ENCODE measurements at places on chromosomes 1 and 21. TPM values are rescaled to one million over a fixed set of nuclear protein-coding genes. Genes with fewer than 3 reads are reported as not detected.

DNA sequence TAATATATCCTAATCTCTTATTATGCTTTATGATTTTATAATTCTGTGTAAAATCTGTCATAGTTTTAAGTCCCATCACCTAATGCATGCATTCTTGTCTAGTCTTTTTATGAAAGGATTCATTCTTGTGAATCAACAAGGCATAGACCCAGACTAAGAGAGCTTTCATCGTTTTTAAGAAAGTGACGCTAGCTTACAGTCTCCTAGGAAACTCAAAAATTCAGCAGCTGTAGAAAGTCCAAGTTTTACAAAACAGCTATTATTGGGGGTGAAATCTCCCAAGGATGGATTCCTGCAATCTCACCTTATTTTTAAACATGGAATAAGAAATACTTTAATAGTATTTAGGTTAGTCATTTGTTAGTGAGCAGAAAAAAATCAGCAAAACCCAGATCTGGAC, 104.7 kb downstream of the NCAM2 start:
- H3K36me3 ChIP-seq, result no peaks in the 10 kb centered on the region
- H3K4me3 ChIP-seq, result no peak overlapping the region
- H3K4me1 ChIP-seq, result no peaks in the 10 kb centered on the region
- no peaks in the 10 kb centered on the region for H3K27me3 ChIP-seq
- no peak overlapping the region for H3K27ac ChIP-seq

DNA sequence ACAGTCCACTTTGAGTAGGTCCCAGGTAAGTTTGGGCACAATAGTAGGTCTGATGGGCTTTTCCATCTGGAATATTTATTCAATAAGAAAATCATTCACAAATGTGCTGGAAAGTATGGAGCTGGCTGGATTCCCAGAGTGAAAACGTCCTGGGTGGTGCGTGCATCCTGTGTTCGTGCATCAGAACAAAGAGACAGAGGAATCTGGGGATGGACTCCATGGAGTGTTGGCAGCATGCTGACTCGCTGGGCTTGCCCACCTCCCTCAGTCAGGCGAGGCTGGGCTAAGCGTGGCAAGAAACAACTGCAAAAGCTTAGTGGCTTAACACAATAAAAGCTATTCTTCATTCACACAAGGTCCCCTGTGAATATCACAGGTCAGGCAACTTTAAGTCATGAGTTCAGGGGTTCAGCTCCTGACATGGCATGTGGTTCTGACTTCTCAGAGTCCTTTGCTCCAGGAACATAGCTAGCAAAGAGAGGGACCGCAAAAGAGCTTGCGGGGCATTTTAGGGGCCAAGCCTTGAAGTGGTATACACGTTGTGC, 151.6 kb upstream of the ZNF644 start:
- peaks cover 1% of the 10 kb centered on the region for H3K4me1 ChIP-seq
- no peak overlapping the region for H3K27ac ChIP-seq
- DNase-seq, result no peak
- no peaks in the 10 kb centered on the region for H3K36me3 ChIP-seq
- H3K4me3 ChIP-seq, result no peak overlapping the region
- H3K27me3 ChIP-seq, result no peaks in the 10 kb centered on the region

DNA sequence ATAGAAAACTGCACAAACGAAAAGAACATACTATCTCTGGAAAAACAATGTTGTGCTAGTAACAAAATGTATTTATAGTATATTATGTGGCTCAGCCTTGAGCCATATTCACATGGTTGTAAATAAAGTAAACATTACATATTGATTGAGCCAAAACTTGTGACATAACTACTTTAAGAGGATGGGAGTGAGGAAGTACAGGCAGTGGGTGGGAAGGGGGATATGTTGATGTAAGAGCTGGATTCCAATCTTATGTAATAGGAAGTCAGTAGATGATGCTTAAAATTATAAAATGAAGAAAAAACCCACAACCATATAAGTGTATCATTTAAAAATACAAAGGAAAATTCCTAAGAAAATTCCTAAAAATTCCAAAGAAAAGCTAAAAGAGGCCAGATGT, 42.7 kb downstream of the RHOU start:
- H3K36me3 ChIP-seq, result no peaks in the 10 kb centered on the region
- no peaks in the 10 kb centered on the region for H3K27me3 ChIP-seq
- no peaks in the 10 kb centered on the region for H3K4me1 ChIP-seq
- no peak overlapping the region for H3K4me3 ChIP-seq

- no peaks in the 10 kb centered on the region for H3K27me3 ChIP-seq
- H3K36me3 ChIP-seq, result no peaks in the 10 kb centered on the region
- no peak overlapping the region for H3K4me3 ChIP-seq
Measured at GRCh38 chr1:231690059-231690458, 63.5 kb downstream of the DISC1 start.

The PPP1R12B gene
- 65.1 TPM for total RNA-seq

DNA sequence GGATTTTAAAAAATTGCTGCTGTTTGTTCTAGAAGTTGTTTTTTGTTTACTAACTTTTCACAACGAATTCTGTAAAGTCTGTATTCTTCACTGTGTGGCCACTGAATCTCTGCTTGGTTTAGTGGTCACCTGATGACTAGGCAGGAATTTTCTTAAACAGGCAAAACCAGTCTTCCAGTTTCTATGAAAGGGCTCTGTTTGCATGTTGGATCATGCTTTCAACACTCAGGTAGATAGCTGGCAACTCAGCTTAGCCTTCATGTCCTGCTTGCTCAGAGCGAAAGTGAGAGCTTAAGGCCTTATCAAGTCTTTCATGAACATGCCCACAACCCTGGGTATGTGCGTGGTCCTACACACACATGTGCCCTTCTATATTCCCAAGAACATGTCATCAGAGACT, 52.4 kb upstream of the CCDC190 start:
- H3K27me3 ChIP-seq, result no peaks in the 10 kb centered on the region
- no peaks in the 10 kb centered on the region for H3K36me3 ChIP-seq
- H3K27ac ChIP-seq, result no peak overlapping the region
- no peak overlapping the region for H3K4me3 ChIP-seq

- no peaks in the 10 kb centered on the region for H3K36me3 ChIP-seq
- DNase-seq, result no peak
- H3K4me3 ChIP-seq, result no peak overlapping the region
Measured at GRCh38 chr1:232579958-232580941, 49.7 kb downstream of the SIPA1L2 start.

- no peak overlapping the region for H3K4me3 ChIP-seq
- DNase-seq, result no peak
- H3K4me1 ChIP-seq, result no peaks in the 10 kb centered on the region
- no peaks in the 10 kb centered on the region for H3K27me3 ChIP-seq
- no peak overlapping the region for H3K27ac ChIP-seq
Measured at GRCh38 chr21:40923407-40923806, 76.4 kb upstream of the DSCAM start.

The RPS6KA1 gene
- 3.2 TPM for total RNA-seq

DNA sequence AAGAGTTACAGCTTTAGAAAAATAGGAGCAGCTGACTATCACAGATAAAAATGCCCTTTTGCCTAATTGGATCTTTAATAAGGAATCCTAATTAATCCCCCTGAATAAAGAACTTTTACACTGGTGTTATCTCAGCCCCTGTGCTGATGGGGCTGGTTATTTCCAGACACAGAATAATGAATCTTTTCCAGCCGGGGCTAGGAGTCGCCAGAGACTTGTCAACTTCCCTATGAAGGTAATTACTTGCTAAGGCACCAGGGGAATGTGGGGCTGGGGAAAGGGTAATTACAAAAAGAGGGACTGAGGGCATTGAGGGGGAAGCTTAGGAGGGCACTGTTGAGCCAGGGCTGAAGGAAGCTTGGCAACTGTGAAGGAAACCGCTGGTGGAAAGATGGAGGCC, 34.5 kb downstream of the HMGB4 start:
- H3K27me3 ChIP-seq, result no peaks in the 10 kb centered on the region
- no peak overlapping the region for H3K4me3 ChIP-seq
- DNase-seq, result no peak
- H3K27ac ChIP-seq, result no peak overlapping the region
- H3K36me3 ChIP-seq, result no peaks in the 10 kb centered on the region

- no peaks in the 10 kb centered on the region for H3K36me3 ChIP-seq
- H3K4me1 ChIP-seq, result no peaks in the 10 kb centered on the region
- DNase-seq, result no peak
- H3K27me3 ChIP-seq, result no peaks in the 10 kb centered on the region
Measured at GRCh38 chr1:105337420-105337819, 1587.7 kb downstream of the AMY1C start.

The BCL10 gene
- total RNA-seq, result 18.9 TPM

GRCh38 chr1:87650306-87650705, 321.6 kb downstream of the LMO4 start:
- H3K27ac ChIP-seq, result no peak overlapping the region
- no peaks in the 10 kb centered on the region for H3K27me3 ChIP-seq
- H3K36me3 ChIP-seq, result no peaks in the 10 kb centered on the region
- no peak overlapping the region for H3K4me3 ChIP-seq

- no peaks in the 10 kb centered on the region for H3K27me3 ChIP-seq
- H3K36me3 ChIP-seq, result no peaks in the 10 kb centered on the region
- no peak overlapping the region for H3K4me3 ChIP-seq
- no peaks in the 10 kb centered on the region for H3K4me1 ChIP-seq
- DNase-seq, result no peak
Measured at GRCh38 chr21:21137986-21138385, 139.8 kb downstream of the NCAM2 start.

DNA sequence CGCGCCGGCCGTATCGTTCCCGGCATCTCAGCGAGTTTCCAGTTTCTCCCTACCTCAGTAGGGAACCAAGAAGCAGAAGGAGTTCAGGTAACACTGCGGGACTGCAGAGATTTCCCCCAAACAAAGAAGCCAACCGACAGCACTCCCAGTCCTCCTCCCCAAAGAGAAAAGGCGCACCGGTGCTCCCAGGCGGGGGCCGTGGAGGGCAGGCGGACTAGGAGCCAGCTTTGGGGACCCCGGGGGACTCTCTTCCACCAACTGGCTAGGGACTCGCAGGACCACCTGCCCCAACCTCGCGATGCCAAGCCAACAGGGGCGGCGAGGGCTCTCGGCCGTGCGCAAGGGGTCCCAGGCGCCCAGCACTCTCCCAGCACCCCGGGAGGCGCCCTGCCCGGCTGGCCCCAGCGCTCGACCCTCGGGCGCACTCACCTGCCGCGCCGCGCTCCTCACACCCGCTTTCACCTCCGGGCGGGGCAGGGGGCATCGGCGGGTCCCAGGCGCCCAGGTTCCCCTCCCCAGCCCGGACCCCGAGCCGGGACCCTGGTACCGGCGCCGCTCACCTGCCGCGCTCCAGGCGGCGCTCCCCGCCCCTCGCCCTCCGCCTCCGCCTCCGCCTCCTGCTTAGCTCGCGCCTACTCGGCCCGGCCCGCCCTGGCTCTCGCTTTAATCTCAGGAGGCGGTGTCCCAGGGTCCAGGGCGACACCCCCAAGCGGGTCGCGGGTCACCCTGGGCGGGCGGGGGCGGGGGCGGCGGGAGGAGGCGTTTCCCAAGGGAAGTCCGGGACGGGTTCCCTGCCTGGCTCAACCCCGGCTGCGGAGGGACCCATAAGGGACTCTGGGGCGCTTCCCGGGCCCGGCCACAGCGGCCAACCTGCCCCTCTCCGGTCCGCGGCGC, at the start of gene TMPRSS2:
Gene TMPRSS2, minus strand, starts transcription at position 638 of the 894 bp plus-strand sequence. CDS start 10,025 bp downstream, outside the sequence.
- H3K36me3 ChIP-seq, result no peaks in the 10 kb centered on the region
- no peaks in the 10 kb centered on the region for H3K27me3 ChIP-seq
- no peak within 1 kb of the TSS for H3K27ac ChIP-seq

DNA sequence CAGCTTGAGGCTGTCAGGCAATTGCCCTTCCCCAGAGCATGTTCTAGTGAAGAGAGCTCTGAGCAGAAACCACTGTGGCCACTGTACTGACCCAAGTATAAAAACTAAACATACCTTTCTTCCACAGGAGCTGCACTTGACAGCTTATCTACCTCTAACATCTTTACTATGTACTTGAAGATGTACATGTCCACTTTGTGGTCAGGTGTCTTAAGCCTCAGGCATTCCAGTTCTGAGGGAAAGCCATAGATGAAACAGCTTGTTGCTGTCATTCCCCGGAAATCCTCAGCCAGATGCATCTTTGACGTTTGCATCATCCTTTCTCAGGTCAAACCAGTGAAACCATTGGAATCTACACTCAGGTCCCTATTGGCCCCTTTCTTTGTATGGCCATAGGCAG, 70.4 kb downstream of the CHRM3 start:
- H3K27ac ChIP-seq, result no peak overlapping the region
- no peak for DNase-seq
- H3K4me3 ChIP-seq, result no peak overlapping the region
- H3K36me3 ChIP-seq, result no peaks in the 10 kb centered on the region

- H3K27me3 ChIP-seq, result no peaks in the 10 kb centered on the region
- no peak for DNase-seq
- H3K27ac ChIP-seq, result no peak overlapping the region
- peaks cover 8% of the 10 kb centered on the region for H3K4me1 ChIP-seq
- no peak overlapping the region for H3K4me3 ChIP-seq
Measured at GRCh38 chr1:184457500-184457899, 70.7 kb downstream of the C1orf21 start.

The FAM72B gene
- 0.94 TPM for total RNA-seq

GRCh38 chr1:160862203-160863060, at the start of gene CD244:
Gene CD244, minus strand, starts transcription at chr1:160862887. Its CDS starts 210 bp downstream, at chr1:160862677.
- no peak within 1 kb of the TSS for H3K4me3 ChIP-seq
- peaks cover 9% of the 10 kb centered on the region for H3K4me1 ChIP-seq
- no peaks in the 10 kb centered on the region for H3K36me3 ChIP-seq
- no peak within 1 kb of the TSS for H3K27ac ChIP-seq
- DNase-seq, result peak; percentile 22

DNA sequence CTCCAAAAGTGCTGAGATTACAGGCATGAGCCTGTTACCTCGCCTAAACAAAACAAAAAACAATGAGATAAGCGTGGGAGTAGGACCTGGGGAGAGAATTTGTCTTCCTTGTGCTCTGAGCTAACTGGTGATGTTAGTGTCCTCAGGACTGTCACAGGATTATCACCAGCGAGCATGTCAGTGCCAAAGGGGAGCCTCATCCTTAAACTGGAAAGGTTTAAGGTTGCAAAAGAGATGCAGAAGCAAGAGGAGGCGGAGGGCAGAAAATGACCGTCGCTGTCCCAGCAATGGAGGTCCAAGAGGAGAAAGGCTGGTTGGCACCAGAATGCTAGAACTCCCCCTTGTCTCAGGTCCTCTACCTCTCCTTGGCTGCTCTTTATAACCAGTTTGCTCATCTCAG, 3.9 kb downstream of the SYPL2 start:
- H3K27me3 ChIP-seq, result no peaks in the 10 kb centered on the region
- H3K4me3 ChIP-seq, result no peak overlapping the region
- no peaks in the 10 kb centered on the region for H3K36me3 ChIP-seq
- no peaks in the 10 kb centered on the region for H3K4me1 ChIP-seq

The SRSF4 gene
- 111 TPM for total RNA-seq

The CLCA1 gene
- total RNA-seq, result not detected

DNA sequence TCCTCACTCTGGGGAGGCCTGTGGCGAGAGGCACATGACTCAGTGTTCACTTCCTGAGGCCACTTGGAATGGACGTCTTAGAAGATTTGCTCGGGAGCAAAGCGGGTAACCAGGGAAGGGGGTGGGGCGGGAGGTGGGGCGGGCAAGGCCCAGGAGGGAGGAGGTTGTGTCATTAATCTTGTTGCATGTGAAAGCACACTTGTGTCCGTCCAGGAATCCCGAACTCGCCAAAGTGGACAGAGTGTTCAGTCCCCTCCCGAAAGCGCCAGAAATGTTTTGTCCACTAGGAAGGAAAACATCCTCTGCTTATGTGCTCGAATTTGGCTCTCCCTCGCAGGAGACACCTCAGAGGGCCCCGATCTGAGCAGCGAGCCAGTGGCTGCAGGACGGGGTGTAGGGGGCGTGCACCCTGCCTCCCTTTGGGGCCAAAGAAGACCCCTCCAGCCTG, 84.2 kb downstream of the SPSB1 start:
- H3K36me3 ChIP-seq, result no peaks in the 10 kb centered on the region
- H3K27ac ChIP-seq, result peak overlapping the region; percentile 62
- peak; percentile 80 for DNase-seq
